ENCODE measurements at places on chromosomes 13 and 19.

DNA sequence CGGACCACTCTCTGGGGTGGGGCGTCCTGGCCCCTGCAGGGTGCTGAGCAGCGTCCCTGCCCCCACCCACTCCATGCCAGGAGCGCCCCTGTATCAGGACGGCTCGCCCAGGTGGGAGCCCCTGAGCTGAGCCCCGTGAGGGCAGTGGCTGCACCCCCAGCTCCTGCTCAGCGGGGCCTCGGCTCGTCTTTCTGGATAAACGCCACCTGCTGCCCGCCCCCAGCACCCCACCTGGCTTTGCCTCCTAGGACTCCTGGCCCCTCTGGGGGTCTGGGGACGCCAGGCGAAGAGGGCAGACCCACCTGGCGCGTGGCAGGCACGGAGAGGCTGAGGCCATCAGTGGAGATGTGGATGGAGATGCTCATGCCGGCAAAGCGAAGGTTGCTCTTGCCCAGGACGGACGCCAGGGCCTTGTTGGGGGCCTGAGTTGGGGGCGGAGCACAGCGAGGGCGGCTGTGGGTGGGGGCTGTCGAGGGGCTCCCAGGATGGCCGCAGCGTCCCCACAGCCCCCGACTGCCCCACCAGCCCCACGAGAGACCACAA is 22.3 kb downstream of the SHC2 start:
- DNase-seq: no peak

GRCh38 chr19:10450191-10450852 is 30.0 kb downstream of the PDE4A start:
- no peak for DNase-seq

DNA sequence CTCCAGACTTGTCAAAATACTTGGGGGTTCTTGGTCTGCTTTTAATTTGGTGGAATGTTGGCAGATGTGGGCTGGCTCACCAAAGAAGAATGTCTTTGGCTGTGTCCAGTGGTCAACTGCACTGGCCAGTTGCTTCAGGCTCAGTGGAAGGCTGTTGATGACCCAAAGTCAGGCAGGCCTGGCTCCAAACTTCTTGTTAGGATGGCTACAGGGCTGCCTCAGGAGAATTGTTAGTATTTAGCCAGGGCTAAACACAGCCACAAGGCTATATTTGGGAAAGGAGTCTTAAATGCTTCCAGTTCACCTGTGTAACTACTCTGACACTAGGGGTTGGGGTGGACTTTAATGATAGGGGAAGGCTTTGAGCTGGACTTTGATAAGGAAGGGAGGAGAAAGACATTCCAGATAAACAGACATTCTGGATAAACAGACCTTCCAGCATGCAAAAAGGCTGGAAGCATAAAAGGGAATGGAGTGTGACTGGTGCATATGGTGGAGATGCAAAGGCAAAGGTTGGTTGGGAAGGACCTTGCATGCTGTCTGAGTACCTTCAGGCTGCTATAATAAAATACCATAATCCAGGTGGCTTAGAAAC is 116.8 kb downstream of the FOXO1 start:
- DNase-seq: no peak

DNA sequence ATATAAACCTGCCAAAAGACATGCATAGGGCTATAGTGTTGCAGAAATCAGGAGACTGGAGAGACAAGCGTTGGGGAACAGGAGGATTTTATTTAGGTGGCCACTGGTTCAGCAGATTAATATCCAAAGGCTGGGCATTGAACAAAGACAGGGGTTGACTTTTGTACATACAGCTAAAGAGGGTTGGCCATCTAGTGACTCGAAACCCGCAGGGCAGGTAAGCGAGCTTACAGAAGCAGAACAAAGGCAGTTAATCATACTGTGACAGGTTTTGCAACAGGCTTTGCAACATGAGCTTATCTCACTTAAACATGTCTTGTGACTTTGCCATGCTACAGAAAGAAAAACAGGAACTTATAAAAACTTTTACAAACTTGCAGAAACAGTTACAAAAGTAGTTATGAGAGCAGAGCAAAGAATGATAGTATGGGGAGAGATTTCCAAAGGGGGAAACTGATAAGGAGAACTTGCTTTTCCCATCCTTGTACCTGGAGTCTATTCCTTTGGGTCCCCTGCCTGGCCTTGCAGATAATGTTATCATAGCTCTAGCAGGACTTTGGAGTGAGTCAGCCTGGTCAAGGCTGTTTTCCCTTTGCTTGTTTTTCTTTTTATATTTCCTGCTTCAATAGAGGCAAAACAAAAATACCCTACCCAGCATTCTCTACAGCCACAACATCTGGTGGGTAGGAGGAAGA is 234.2 kb downstream of the PCDH17 start:
- DNase-seq: no peak

DNA sequence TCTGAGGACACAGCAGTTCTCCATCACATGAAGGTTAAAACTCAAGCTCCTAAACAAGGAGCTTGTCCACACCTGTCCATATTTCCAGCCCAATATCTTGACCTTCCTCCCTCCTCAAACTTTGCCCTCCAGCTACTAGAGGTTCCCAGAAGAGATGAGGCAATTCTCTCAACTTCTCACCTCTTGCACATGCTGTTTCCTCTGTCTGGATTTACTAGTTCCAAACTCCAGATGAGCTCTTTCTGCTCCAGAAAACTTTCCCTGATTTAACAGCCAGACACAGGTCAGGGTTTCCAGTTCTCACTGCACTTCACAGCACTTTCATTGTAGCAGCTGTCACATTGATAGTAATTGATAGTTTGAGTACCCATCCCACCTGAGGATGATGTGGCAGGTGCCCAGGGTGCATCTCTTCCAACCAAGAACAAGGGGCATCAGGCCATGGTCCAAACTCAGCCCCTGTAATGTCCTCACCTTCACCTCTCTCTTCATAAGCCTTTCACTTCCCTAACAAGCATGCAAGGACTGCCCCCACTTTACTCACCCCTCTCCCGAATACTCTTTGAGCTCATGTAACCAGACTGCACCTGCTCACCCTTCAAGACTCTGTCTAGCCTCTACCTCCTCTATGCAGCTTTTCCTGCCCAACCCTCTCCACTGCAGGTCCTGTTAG is 3.0 kb upstream of the WDFY2 start:
- DNase-seq: no peak

GRCh38 chr19:459724-460511 is 915 bp downstream of the SHC2 start:
- no peak for DNase-seq

GRCh38 chr13:25153736-25154135 is 18.4 kb downstream of the AMER2 start:
- DNase-seq: no peak

GRCh38 chr13:34897220-34897619 is 44.9 kb upstream of the NBEA start:
- DNase-seq: no peak

GRCh38 chr13:24173795-24174194 is 13.3 kb downstream of the SPATA13 start:
- DNase-seq: no peak
